Kidney (tissue), 22 donors: ENCODE measurements at places on chromosomes 3 and 15. TPM values are rescaled to one million over a fixed set of nuclear protein-coding genes. Genes with fewer than 3 reads are reported as not detected.

Gene LDHAL6B
- not detected for total RNA-seq

Gene PRKCI
- 41.5 TPM for total RNA-seq

- DNase-seq: peak; percentile 31
These were observed 4.3 kb upstream of the LRRK1 start for GRCh38 chr15:100914876-100915275.

GRCh38 chr3:150299201-150299600 is 108.9 kb upstream of the TSC22D2 start:
- DNase-seq: peak; percentile 78

- no peak for DNase-seq
These were observed 44.6 kb downstream of the HACD2 start for GRCh38 chr3:123540285-123540684.

- no peak for DNase-seq
These were observed 505.6 kb downstream of the LPP start for GRCh38 chr3:188659449-188660090.

DNA sequence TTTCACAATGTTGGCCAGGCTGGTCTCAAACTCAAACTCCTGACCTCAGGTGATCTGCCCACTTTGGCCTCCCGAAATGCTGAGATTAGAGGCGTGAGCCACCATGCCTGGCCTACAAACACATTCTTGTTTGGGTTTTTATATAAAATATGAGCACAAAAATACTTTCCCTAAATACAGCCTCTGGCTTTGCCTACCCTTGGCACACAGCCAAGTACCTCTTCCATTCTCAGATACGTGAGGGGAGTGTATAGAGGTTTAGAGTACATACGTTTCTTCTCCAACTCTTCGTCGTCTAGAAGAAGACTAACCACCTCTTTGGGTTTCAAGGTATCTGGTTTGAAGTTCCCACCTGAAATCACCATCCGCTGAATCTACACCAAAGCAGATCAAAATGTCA is 33.5 kb downstream of the CHAC1 start:
- DNase-seq: no peak
